Bone marrow (tissue), 2 donors: ENCODE measurements at places on chromosomes 3 and 15.

- DNase-seq: no peak
Observed at GRCh38 chr3:58090351-58090750, 82.1 kb downstream of the FLNB start.

DNA sequence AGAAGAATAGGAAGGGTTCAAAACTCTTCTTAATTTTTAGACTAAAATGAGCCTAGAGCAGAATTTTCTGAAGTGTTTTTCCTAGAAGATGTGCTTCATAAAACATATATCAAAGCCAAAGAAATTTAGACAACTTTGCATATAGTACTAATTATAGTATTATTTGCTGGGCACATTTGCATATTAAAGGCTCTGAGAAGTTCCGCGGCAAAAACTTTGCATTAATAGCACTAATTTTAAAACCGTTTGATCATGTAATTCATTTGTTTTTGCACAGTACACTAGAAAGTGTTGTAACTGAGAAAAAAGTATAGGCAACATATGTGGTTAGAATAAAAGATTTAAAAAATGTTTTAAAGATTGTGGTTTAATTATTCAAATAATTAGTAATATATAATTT is 412.0 kb upstream of the NR2F2 start:
- DNase-seq: no peak

- DNase-seq: no peak
Observed at GRCh38 chr3:15646851-15647511, 45.4 kb downstream of the BTD start.

GRCh38 chr15:99923711-99924110 is 190.5 kb upstream of the LYSMD4 start:
- no peak for DNase-seq

DNA sequence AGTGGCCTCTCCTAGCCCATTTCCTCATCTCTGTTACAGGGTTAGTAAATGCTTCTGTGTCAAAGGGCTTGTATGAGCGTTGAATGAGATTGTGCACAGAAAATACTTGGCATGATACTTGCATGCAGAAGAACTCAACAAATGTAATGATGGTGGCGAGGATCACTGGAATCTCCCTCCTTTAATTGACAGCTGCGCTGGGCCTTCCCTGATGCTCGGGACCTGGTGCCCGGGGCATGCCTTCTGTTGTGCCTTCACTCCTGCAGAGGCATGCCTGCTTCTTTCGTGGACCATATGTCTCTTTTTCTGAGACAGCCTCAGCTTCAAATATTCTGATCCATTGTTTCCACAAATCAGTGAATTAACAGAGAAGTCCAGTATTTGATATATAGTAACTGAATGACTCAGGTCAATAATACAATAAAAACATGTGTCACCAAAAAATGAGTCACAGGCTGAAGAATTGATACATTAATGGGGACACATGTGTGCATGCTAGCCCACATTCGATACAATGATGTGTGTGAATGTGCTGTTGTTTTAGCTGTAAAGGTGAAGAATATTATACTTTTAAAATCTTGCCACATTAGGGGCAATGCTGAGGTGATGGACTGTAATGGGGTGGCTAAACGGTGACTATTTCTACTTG is 243.3 kb upstream of the TBL1XR1 start:
- DNase-seq: no peak

DNA sequence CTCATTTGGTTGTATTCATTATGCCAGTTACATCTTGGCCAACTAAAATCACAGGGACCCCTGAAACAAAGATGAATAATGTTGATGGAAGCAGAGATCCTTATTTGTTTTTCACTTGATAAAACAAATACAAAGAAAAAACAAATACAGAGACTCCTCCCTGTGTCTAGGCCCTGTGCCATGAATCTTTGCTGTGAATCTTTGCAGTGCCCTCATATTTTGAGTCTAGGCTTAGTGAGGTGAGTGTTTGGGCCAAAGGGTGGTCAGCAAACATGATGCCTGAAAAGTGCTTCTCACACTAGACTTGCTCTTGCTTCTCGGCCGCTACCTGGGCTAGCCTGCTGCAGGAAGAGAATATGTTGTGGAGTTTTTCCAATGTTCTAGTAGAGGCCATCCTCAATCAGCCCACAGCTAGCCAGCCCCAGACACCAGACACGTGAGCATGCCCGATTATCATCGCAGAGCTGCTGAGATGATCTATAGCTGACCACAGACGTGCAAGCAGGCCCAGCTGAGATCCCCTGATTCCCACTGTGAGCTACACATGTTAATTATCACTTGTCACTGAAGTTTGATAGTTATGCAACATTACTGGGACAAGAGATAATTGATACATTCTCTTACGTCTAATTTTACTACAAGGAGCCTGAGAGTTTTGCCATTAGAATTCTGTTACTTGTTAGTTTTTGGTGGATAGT is 191.4 kb downstream of the THRB start:
- DNase-seq: no peak

DNA sequence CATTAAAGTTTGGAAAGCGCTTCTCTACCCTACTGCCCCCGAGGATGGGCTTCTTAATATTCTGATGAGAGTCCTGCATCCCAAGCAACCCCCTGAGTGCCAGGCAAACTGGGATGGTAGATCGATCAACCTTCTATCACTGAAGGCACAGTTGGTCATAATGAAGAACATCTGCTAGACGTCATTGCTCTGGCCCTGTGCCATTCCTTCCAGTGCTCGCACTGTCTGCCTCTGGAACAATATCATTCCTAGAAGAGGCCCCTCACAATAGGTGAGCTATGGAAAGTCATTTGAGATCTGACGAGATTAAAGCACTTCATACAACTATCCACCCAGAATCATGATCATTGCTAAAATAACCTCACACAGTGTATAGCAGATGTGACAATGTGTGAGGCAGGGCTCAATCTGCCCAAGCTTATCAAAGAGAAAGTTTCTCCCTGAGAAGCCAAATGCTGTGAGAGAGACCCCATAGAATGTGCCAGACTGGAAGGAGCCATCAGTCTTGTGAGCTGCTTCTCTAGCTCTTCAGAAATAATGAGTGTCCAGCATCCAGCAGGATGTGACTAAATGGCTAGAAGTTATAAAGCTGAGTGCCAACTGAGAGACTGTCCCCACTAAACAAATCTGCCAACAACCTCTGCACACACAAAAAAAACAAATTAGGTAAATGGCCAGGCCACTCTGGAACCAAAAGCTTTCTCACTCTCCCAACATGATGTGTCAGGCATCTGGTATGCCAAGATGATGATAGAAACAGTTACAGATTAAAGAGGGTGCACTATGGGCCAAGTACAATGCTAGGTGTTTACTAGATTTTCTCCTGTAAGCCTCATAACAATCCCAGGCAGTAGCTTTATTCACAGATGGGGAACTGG is 165.5 kb downstream of the NECTIN3 start:
- DNase-seq: no peak

GRCh38 chr15:29556380-29556779 is 265.9 kb downstream of the TJP1 start:
- DNase-seq: no peak

DNA sequence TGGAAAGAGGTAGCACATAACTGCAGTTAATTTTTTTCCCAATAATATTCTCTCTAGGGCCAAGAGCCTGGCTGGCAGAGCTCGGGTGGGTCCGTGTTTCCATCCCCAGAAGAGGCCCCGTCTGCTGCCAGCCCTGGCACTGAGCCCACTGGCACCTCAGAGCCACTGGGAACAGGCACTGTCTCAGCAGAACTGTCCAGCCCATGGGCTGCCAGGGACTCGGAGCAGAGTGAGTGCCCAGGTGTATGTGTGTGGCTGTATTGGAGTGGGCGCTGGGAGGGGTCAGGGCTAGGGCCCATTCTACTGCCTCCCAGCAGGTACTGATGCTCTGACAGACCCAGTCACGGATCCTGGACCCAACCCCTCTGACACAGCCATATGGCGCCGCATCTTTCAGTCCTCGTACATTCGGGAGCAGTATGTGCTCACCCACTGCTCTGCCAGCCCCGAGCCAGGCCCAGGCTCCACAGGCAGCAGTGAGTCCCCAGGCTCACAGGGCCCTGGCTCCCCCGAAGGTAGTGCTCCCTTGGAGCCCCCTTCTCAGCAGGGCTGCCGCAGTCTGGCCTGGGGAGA is 8.9 kb downstream of the VWA5B2 start:
- no peak for DNase-seq

GRCh38 chr3:157906627-157907026 is 199.6 kb downstream of the SHOX2 start:
- no peak for DNase-seq

- no peak for DNase-seq
Observed at GRCh38 chr15:31024979-31025378, 33.6 kb upstream of the MTMR10 start.

GRCh38 chr3:182969277-182969676 is 11.1 kb downstream of the DCUN1D1 start:
- no peak for DNase-seq

DNA sequence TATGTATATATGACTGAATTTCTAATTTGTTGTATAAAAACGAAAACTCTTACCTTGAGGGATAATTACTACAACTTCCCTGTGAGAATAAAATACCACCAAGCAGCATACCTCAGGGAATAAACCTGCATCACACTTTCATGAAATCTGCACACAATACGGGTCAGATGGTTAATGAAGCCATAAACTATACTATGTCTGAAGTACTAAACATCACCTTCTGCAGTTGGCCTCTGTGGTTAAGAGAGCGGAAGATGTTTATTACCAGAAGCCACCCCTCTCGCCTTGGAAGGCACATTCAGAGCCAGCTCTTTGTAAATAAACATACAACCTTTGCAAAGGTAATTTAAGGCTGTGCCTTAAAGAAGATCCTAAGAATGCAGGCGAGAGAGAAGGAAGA is 462.1 kb upstream of the NR2F2 start:
- DNase-seq: no peak

DNA sequence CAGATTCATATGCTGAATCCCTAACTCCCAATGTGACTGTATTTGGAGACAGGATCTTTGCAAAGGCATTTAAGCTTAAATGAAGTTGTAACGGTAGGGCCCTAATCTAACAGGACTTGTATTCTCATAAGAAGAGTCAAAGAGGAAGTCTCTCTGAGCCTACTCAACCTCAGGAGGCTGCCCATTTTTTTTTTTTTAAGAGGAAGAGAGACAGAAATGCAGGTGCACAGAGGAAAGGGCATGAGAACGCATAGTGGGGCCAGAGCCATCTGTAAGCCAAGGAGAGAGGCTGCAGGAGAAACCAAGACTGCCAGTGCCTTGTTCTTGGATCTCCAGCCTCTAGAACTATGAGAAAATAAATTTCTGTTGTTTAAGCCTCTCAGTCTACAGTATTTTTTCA is 28.4 kb downstream of the ZNF860 start:
- peak; percentile 10 for DNase-seq
